ENCODE measurements at places on chromosomes 7 and 10.

DNA sequence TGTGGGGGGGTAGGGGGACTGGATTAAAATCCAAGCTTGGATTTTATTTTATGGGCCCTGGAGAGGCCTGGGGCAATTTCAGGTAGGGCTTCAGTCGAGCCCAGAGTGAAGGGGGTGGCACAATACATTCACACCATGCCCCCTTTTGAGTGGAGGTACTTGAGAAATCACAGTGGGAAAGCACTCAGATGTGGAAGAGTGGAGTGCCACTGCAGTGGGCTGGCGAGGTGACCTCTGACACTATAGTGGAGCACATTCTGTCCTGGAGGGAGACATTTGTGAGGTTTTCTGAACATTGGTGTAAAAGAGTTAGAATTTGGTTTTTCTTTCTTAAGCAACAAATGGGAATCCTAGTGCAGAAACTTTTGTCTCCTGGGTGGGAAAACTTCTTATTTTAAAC, 143.2 kb downstream of the WNT2 start:
- no peak for DNase-seq

- no peak for DNase-seq
Observed at GRCh38 chr7:51242007-51242691, 74.5 kb downstream of the COBL start.

GRCh38 chr7:1558181-1558811, 2.3 kb upstream of the TMEM184A start:
- DNase-seq, result no peak

DNA sequence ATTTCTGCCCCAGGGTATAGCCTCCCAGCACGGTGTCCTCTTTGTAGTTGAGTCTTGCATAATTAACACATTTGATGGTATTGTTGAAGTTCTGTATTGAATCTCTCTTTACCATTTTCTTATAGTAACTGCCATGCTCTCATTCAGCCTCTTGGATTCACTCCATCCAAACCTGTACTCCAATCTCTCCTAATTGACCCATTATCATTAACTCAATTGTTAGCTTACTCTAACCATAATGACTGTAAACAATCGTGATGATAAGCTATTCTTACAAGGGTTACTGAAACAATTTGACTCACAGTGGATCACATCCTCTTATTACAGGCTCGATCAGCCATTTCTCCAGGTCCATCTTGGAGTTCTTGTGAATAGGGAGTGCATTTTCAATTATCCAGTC, 191.9 kb upstream of the AGK start:
- no peak for DNase-seq

DNA sequence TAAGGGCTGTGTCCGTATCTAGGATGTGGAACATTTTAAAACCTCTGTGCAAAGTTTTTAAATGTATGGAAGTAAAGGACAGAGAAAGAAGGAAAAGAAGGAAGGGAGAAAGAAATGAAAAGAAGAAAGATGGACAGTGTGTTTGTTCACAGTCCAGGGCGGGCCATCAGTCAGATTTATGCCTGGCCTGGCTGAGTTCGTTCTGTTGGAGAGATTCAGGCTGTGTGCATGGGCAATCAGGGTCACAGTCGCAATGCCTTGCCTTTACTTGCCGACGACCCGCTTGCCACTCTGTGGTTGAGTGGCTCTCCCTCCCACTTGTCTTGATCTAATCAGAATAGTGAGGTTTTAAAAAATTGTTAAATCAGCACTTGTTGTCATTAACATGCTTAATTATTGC, 369.4 kb upstream of the BMPER start:
- DNase-seq, result no peak

GRCh38 chr7:47132471-47132870, 449.4 kb downstream of the TNS3 start:
- no peak for DNase-seq

DNA sequence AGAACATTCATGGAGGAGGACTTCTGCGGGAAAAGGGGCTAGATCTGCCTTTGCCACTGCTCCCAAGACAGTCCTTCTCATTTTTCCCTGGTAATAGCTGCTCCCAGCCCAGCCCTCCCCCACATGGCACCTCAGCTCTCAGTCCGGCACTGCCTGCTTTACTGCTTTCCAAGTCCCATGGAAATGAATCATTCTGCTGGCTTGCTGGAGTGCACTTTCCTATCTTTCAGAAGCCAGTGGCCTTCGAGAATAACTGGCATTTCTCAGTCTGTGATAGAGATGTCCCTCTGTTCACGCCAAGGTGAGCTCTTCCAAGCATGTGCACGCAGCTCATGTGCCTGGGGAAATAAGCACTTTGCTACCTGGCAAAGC, 61.4 kb downstream of the SYPL1 start:
- DNase-seq, result no peak

GRCh38 chr10:47238331-47239095, 61.5 kb upstream of the GDF10 start:
- DNase-seq, result no peak

DNA sequence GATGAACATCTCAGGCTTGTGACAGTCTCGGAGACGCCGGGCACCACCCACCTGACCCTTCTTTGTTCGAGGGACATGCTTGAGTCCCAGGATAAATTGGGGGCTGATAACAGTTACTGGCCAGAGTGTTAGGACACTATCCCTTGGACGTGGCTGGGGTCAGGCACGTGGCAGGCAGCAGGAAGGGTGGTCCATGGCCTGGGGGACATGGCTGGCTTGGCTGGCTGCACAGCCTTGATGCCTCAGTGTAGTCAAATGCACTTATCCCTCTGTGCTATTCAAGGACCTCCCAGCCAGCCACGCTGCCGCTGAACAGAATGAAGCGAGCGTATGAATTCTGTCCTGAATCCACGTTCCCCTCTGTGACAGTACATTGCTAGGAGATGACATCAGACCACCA, 662.0 kb upstream of the FOXK1 start:
- DNase-seq, result no peak

- DNase-seq, result no peak
Observed at GRCh38 chr7:16675277-16675676, 29.3 kb downstream of the BZW2 start.

DNA sequence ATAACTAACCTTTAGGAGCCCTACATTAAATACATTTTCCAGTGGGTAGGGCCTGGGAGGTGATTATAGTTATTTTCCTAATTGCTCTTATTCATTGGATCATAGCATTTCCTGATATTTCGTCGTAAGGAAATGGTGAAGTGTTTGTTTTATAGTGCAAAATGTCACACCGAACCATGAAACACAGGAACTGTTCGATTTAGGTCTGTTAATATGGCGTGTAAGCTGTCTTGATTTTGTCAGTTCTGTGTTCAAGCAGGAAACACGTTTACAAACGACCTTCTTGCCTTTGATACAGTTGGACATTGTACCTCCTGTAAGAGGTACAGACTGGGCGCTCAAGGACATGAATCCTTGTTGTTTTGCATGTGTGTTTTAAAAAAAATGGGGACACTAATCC, 14.8 kb downstream of the RBM17 start:
- no peak for DNase-seq

DNA sequence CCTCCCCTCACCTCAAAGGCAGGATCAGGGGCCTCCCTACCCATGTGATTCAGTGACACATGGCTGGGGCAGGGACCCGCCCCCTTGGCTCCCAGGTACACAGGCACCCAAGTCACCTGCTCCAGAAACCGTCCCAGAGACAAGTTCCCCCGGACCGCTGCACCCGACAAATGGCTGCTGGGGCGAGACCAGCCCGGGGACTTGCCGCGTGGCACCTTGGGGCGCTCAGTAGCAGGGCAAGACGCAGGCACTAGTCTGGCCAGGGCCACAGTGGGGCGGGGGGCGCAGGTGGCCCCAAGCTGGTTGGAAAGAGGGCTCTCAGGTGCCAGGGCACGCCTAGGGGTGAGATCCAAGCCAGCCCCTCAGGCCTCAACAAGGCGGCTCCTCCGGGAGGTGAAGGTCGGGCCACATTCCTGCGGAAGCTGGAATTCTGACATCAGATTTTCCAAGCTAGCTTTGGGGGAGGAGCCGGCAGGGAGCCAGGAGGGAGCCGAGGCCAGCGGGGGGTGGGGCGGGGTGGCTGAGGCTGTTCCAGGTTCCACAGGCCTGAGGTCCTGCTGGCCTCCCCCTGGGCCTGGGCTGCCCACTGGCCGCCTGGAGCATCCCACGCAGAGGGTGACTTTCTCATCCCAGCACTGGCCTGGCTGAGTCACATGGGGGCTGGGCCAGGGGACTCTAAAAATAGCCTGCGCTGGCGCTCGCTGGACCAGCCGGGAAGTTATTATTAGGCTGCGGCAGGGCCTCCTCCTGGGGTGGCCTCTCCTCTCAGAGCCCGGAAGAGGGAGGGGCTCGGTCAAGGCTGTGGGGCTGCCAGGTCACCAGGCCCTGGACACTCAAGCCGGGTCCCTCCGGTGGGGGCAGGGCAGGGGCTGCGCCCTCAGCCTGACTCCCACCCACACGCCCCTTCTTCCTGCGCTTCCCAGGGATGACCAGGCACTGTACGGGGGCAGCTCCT, 20.5 kb upstream of the INPP5A start:
- peak; percentile 58 for DNase-seq

DNA sequence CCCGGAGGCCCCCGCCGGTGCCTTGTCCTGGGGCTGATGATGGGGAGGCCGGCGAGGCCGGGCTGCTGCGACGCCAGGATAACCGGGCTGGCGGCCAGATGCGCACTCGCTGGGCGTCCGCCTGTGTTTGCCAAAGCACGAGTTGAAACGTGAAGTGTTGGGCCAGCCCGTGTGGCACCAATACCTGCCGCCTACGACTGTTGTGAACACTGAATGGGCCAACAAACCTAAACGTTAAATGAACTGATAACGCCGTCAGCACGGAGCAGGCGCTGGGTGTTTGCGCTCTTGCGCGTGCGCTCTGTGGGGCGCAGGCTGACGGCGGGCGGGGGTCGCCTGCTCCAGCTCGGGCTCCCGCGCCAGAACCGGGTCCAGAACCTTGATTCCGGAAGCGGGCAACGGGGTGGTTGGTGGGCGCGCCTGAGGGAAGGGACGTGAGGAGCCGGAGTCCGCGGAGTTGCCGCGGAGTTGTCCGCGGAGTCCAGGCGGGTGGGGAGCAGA, 658 bp downstream of the CYP2E1 start:
- no peak for DNase-seq

GRCh38 chr7:155961241-155962190, 149.3 kb upstream of the SHH start:
- peak; percentile 78 for DNase-seq

DNA sequence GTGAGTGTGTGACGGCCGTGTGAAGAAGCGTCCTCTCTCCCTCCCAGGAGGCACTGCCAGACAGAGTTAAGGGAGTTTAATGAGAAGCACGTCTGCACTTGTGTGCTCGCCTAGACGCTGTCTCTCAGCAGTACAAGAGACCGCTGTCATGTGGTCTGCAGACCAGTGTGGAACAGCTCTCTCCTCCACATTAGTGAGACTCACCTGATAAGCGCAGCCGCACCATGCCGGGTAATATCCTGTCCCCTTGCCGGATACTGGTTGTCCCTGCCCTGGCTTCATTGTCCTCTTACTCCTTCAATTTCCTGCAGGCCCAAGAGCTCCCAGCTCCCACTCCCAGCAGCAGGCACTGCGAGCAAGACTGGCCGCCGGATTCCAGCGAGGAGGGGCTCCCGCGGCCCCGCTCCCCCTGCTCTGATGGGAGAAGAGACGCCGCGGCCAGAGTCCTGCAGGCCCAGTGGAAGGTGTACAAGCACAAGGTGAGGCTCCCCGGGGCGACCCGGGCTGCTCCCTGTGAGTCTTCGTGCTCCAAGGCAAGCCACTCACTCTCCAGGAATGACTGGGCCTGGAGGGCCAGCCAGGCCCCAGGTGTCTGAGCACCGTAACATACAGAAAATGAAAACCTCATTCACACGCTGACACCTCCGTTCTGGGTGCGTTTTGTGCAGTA, 33.5 kb upstream of the TTYH3 start:
- DNase-seq, result no peak

GRCh38 chr7:114182837-114183236, 231.8 kb upstream of the FOXP2 start:
- no peak for DNase-seq

GRCh38 chr7:14430926-14431325, 441.5 kb upstream of the ETV1 start:
- DNase-seq, result no peak

- DNase-seq, result no peak
Observed at GRCh38 chr7:64174941-64175340, 32.1 kb upstream of the ZNF735 start.

GRCh38 chr7:147509035-147509501, 1081.5 kb upstream of the C7orf33 start:
- no peak for DNase-seq

GRCh38 chr10:62616885-62617590, 187.5 kb upstream of the ADO start:
- DNase-seq, result no peak

DNA sequence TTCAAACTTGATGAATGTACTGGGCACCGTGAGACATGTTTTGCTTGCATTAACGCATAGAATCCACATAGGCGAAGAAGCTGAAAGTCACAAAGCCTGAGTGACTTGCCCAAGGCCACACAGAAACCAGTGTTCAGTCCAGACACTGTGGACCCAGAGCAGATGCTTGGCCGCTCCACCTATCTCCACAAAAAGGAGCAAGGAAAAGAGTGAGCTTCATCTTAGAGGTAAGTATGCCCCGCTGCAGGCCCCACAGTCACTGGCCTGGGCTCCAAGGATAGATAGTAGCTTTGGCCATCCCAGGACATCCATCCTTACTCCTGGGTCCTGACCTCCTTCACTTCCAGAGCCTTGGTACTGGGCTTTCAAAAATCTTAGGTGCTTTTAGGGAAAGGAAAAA, 60.1 kb upstream of the SAMD8 start:
- DNase-seq, result no peak

DNA sequence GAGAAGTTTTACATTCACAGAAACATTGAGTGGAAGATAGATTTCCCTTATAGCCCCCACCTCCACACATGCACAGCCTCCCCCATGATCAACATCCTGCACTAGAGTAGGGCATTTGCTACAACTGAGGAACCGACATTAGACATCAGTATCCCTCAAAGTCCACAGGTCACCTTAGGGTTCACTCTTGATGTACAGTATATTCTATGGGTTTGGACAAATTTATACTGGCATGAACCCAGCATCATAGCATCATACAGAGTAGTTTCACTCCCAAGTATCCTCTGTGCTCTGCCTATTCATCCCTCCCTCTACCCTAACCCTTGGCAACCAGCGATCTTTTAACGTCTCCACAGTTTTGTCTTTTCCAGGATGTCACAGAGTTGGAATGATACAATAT, 64.4 kb downstream of the VSTM4 start:
- no peak for DNase-seq

DNA sequence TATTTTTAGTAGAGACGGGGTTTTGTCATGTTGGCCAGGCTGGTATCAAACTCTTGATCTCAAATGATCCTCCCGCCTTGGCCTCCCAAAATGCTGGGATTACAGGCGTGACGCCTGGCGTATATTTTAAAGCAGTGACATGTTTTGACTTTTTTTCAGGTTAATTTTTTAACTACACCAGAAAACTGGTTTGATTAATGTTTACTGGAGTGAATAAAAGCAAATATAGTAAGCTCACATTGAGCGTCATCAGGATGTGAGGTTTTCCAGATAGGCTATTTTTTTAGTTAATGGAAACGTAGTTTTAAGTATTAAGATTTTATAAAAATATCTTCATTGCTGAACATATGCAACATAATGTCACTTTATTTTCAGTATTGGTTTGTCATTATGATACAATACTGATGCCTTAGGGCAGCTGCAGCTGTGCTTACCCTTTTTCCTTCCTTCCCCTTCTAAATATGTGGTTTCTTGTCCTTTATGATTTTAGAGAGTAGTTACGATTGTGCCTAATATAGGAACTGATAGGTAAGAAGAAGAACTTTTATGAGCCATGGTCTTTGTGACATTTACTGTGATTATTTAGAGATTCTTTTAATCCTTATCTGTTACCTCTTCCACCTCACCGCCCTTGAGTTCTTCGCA, 37.3 kb downstream of the TMEM60 start:
- DNase-seq, result no peak
